Nucleus accumbens (tissue), 56 donors: ENCODE measurements at places on chromosomes 7 and 10.

DNA sequence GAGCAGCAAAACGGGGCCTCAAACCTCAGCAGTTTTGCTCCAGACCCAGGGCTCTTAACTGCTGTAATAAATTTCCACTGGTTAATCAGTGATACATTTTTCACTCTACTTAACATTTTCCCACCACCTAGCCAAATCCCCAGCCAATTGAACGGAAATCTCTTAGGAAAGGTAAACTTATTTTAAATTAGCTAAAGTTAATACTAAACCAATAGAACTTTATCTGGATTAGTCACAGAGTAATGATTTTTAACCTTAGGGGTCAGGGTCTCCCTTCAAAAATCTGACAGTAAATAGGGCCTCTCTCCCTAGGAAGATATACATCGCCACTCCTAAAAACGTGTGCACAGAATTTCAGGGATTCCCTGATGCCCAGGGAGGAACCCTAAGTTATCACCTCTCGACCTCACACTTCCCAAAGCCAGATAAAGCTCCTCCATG is 87.4 kb upstream of the KMT2E start:
- no peak for DNase-seq

DNA sequence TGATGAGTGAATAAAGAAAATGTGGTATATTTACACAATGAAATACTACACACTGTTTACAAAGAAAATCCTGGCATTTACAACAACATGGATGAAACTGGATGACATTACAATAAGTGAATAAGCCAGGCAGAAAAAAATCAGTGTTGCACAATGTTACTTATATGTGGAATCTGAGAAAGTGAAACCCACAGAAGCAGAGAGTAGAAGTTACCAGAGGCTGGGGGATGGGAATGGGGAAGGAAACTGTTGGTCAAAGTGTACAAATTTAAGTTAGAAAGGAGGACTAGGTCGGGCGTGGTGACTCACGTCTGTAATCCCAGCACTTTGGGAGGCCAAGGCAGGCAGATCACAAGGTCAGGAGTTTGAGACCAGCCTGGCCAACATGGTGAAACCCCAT is 538.5 kb upstream of the MKI67 start:
- no peak for DNase-seq

- DNase-seq: no peak
These were observed 7.2 kb upstream of the HGF start for GRCh38 chr7:81776948-81777630.

DNA sequence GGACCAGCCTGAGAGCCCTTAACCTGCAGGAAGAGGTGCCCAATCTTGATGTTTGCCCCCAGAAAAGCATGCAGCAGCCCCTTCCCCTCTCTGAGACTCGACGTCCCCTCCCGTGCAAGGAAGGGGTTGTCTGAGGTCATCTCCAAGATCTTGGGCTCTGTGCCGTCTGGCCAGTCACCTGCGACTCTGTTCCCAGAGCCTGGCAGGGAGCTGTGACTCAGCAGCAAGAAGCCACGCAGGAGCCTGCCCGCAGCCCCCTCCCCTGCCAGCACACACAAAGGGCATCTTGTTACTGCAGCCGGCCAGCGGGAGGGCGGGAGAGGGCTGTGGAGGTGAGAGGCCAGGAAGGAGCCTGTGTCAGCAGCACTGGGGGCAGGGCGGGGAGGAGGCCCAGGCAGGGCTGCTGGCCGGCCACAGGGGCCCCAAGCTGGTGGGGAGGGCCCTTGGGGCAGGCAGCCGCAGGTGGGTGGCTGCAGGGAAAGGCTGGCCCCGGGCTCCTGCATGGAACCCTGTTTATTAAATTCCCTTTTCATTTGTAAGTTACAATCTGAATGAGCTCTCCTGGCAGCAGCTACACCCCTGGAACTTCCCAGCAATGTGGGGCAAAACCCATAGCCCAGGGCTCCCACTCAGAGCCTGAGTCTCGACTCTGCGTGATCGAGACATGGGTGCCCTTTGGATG is 103.7 kb upstream of the ZMIZ1 start:
- peak; percentile 58 for DNase-seq

GRCh38 chr10:11442001-11442773 is 169.3 kb downstream of the USP6NL start:
- no peak for DNase-seq

DNA sequence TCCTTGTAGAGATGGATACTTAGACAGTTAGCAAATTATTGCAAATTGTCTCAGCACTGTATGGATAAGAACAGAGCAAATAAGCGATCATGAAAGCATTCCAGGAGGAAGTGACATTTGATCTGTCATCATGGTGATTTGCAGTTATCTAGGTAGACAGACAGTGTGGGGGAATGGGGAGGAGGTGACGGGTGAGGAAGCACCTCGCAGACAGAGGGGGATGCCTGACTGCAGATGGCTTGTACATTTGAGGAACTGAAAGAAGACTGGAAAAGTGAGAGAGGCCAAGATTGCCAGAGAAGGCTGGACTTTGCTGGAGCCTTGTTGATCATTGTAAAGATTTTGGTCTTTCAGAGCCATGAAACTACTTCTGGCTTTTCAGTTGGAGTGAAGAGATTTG is 318.2 kb upstream of the CELF2 start:
- DNase-seq: no peak

- no peak for DNase-seq
These were observed 5.2 kb upstream of the YAE1 start for GRCh38 chr7:39560997-39561396.

- DNase-seq: peak; percentile 51
These were observed 61.6 kb upstream of the BTRC start for GRCh38 chr10:101292194-101293006.

- DNase-seq: no peak
These were observed 51.0 kb downstream of the ORC5 start for GRCh38 chr7:104156842-104157277.

DNA sequence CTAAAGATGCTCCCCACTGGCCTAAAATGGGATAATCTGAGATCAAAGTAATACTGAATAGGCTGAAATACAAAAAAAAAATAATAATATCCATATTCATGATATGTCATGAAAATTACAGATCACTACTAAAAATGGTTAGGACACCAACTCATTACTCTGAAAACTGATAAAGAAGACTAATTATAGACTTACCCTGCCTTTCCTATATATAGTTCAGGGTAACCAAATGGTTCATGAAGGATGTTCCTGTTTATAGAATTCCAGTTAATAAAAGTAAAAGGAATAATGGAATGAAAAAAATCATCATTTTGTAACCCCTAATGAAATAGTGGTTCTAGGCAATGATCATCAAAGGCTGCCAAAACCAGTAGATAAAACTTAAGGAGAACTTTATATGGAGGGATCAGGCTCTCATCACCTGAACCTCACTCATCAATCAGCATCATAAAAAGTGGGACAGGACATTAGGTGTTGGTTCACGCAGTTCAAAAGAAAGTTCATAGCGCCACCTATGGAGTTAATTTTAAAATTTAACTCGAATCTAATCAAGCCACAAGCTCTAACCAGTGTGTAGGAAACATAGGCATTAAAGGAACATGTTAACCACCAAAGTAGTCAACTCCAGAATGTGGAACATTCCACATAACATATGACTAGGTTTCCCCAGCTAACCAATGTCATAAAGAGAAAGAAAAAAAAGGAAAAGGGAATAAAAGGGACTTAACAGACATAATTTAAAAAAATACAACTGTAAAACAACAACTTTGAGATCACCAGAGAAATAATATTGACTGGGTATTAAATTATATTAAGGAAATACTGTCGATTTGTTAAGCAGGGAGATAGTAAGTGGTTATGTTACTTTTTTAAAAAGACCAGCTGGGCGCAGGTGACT is 35.7 kb downstream of the P4HA1 start:
- DNase-seq: no peak

DNA sequence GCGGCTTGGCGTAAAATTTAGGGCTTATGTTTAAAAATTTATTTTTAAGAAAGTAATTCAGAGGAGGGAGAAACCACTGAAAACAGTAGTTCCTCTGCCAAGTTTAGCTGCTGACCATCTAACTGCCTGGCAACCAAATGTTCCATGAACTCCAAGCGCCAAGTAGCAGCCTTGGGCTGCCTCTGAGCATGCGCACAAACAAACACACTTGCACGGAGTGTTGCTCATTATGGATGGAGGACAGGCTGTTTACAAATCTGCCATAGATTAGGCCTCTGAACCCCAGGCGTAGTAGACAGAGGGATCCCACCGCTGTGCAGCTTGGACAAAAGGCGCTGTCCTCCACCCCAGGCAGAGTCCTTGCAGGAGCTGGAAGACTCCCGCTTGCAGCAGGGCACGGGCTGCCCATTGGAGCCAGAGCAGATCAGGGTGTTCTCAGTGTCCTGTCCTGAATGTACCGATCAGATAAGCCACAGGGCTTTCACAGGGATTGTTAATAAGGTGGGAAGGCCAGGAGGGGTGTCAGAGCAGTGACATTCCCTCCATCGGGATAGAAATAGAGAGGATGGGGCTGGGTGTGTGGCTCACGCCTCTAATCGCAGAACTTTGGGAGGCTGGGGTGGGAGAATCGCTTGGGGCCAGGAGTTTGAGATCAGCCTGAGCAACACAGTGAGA is 47.7 kb upstream of the LYZL1 start:
- peak; percentile 17 for DNase-seq

DNA sequence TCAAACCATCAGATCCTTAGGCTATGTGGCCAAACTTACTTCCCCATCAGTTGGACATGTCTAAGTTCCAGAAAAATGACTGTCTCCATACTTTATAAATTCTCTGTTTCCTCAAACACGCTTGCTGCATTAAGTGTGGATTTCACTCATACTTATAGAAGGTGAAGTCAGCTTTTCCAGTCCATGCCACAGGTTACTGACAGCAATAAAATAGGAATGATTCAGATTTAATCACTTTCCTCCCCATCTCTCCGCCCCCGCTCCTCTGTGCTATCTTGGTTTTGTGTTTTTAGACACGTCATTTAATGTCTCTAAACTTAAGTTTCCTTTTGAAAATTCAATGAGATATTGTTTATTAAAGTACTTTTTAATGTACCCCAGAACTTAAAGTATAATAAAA is 1098.0 kb upstream of the C7orf33 start:
- DNase-seq: no peak

DNA sequence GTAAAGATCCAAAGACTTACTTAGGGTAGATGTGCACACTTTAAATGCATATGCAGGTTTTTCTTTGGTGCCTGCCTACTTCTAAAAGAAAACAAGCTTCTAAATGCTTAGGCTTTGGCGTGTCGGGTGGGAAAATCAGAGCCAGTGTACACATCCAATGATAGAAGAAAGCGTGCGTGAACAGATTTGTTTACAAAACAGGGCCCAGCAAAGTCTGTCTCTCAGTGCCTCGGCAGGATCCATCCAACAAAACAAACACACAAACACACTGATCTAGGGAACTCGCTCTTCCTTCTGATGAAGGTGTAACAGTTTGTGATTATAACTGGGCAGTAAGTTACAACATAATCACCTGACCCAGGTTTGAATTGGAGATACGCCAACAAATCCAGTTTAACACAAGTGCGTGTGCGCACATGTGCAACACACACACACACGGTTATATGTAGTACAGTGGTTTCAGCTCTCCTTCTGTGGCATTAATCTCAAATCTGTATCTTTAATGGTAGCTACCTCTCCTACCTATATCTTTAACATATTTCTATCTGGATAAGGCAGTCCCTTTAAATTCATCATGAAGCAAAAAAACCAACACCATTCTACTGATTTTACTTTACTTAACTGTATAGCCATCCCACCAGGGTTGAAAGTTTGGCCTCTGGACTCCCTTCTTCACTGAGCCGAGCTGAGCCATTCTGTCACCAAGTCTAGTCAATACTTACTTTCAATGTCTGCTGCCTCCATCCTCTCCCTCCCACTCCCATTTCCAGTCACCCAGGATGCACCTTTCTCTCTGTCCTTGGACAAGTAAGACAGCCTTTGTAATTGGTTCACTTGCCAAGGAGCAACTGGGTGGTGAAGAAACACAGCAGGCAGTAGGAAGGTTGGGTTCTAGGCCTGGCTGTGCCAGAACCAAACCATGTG is 184.4 kb upstream of the KLF14 start:
- no peak for DNase-seq

- no peak for DNase-seq
These were observed 57.1 kb upstream of the CYP2C18 start for GRCh38 chr10:94626476-94626875.

GRCh38 chr10:89302625-89303024 is 779 bp downstream of the IFIT2 start:
- DNase-seq: no peak

GRCh38 chr7:88310956-88311674 is 4.4 kb upstream of the STEAP4 start:
- DNase-seq: no peak

- DNase-seq: no peak
These were observed 69.5 kb downstream of the ADAM22 start for GRCh38 chr7:88003581-88003980.

GRCh38 chr7:2522780-2523433 is 3.3 kb downstream of the LFNG start:
- no peak for DNase-seq
